ENCODE measurements at places on chromosomes 13 and 19. TPM values are rescaled to one million over a fixed set of nuclear protein-coding genes. Genes with fewer than 3 reads are reported as not detected.

DNA sequence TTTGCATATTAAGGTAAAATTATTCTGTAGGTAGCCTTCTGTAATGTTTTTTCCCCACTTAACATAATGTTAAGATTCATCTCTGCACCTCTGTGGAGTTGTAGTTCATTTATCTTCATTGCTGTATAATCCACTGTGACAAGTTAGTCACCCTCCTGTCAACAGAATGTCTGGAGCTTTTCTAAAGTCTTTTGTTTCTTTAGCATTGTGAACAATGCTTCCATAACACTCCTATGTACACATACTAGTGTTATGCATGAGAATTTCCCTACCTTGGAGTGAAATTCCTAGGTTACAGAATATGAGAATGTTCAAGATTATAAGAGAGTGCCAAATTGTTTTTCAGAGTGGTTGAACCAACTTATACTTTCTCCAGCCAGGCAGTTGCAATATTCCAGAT is 113.5 kb downstream of the COG6 start:
- DNase-seq = no peak

- no peak for DNase-seq
Measured at GRCh38 chr13:101576455-101576854, 124.0 kb downstream of the ITGBL1 start.

DNA sequence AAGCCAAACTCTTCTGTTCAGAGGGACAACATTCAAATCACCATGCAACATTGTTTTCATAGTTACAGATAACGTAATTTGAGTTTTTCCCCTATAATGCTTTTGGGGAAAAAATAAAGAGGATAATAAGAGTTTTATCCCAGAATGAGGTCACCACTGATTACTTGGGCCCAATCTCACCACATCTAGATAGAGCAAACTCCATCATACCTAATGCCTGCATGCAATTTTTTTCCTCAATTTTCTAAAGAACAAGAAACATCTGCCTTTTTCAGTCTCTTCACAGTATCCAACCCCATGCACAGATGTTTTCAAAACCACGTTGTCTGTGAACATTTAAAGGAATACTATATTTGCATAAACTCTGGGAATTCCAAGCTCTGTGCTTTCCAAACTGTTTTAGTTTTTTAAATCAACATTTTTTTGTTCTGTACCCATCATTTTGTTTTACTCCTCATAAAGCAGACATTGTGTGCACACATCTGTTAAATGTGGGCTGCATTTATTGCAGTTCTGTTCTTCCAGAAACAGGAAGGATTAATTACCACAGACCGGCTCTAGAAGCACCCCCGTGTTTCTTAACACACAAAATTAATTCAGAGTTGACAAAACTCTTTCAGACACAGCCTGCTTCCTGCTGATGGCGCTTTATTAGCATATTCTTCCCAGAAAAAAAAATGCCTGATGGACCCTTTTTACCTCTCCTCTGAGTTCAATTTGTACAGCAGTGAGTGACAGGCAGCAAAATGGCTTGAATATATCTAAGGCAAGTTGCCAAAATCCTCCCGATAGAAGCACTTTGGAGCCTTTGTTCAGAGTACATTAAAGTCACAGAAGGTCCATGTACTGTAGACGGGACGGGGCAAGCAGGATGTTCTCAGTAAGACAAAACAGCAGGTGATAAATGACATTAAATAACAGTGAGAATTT is 1171.9 kb downstream of the EFNB2 start:
- no peak for DNase-seq

- no peak for DNase-seq
Measured at GRCh38 chr13:45941261-45941660, 89.7 kb upstream of the SIAH3 start.

GRCh38 chr13:33296793-33297425 is 11.4 kb upstream of the STARD13 start:
- no peak for DNase-seq

GRCh38 chr19:13954185-13954584 is 1.9 kb downstream of the DCAF15 start:
- DNase-seq = no peak

- DNase-seq = no peak
Measured at GRCh38 chr13:51478418-51479198, 25.8 kb upstream of the INTS6 start.

GRCh38 chr19:4654437-4655361 is 15.4 kb downstream of the TNFAIP8L1 start:
- DNase-seq = no peak

GRCh38 chr13:102788683-102789082 is 10.1 kb downstream of the POGLUT2 start:
- DNase-seq = no peak

DNA sequence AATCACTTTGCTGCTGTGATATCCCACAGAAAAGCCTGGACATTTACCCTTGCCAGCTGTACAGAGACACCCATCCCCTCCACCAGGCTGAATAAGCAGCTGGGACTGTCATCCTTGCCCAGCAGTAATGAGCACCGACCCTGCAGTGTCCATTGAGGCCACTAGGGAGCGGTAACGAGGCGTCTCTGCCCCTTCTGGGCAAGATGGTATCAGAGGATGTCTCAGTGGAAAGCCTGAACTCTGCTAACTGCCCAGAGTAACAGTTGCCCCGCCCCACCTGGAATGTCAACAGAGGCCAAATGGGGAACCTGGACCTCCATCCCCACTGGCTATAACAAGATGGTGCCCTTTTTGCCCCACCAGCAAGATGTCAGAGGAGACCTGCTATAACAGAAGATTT is 22.8 kb upstream of the CEACAM20 start:
- DNase-seq = no peak

GRCh38 chr13:99565478-99566124 is 64.3 kb downstream of the TM9SF2 start:
- no peak for DNase-seq

- DNase-seq = no peak
Measured at GRCh38 chr13:25920931-25921330, 130.9 kb downstream of the SHISA2 start.

DNA sequence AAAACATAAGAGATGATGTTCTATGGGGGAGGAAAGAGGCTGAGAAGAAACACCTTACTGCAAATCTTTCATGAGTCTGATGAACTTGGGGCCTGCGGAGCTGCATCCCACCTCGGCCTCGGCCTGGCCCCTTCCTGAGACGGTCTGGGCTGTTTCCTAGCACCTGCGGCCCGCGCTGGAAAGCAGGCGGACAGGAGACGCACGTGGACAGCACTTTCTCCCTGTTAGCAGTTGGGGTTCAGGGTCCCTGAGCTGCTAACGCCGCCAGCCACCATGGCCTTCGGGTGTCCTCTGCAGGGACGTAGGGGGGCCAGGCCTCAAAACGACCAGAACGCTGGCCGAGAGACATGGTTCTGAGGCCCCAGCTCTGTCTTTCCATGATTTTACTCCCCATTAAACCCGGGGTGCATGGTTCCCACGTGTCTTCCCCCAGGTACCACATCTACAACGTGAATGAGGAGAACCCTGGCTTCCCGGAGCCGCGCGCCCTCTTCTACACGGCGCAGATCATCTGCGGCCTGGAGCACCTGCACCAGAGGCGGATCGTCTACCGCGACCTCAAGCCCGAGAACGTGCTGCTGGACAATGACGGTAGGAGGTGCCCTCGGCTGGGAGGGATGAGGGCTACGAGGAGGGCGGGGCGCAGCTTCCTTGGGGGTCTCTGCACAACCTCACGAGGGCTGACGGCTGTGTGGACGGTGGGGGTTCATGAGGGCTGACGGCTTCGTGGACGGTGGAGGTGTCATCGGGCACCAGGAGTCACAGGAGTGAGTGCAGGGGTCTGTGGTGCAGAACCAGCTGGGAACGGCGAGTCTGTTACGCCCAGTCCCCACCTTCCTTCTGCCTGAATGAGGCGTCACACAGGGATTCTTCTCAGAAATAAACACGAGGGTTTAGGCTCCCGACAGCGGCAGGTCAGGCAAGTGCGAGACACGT is 4.3 kb downstream of the GRK1 start:
- DNase-seq = no peak

RXFP2 gene
- total RNA-seq = not detected

PCDH9 gene
- total RNA-seq = 0.19 TPM

PDX1 gene
- not detected for total RNA-seq

AP1M1 gene
- total RNA-seq = 58.3 TPM

NOTCH3 gene
- not detected for total RNA-seq

ZNF283 gene
- total RNA-seq = 2.3 TPM

CNMD gene
- total RNA-seq = not detected

Measured in CD4-positive, alpha-beta T cell (primary cell).